Effector memory CD4-positive, alpha-beta T cell (primary cell): ENCODE measurements at places on chromosomes 4 and X.

- no peak for DNase-seq
Observed at GRCh38 chr4:74189331-74190043, 31.6 kb downstream of the MTHFD2L start.

DNA sequence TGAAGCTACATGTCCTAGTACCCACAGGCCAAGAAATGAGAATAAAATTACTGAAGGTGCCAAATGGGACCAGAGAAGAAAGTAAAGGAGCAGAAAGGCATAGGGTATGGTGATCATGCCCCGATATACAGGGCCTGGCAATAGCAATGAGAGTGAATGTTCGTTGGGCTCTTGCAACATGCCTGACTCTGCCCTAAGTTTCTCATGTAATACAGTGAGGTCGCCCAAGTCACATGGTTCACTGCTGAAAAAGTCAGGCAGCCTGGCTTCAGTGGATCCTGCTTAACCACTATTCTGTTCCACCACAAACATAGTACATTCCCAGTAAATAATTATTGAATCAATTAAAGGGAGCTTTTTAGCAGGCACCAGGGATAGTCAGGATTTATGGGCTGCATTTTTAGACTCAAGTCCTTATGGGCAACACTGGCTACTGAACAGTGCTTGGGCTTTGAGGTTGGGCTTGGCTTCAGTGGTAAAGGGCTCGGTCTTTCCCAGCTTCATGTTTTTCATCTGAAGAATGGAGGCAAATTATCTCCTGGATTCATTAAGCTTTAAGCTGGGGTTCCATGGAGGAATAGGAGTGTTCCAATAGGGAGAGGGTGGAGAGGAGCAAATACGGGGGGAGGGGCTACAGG, 67.1 kb upstream of the ZNF518B start:
- DNase-seq, result no peak

DNA sequence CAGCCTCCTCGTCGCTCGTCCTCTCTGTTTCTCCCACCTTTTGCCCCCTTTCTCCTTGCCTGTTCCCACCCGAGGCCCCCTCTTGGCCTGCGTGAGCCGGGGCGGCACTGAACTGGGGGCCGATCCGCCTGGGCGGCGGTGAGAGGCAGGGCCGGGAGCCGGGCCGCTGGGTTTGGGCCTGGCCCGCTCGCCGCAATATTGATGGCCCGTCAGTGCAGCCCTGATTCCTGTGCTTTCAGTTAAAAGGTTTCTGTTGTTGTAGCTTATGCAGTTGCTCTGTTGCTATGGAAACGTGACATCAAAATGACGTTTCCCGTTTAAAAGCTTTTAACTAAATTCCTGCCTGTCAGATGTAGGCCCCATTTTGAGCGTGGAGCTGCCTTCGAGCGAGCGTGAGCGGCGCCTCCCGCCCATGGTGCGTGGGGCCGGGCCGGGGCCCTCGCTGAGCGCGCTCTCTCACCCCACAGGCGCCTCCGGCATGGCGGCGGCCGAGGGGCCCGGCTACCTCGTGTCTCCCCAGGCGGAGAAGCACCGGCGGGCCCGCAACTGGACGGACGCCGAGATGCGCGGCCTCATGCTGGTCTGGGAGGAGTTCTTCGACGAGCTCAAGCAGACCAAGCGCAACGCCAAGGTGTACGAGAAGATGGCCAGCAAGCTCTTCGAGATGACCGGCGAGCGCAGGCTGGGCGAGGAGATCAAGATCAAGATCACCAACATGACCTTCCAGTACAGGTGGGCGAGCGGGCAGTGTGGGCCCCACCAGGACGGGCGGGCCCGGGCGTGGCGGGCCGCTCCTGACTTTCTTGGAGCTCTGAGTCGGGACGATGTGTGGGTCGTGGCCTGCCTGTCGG, at the start of gene MSANTD1:
Gene MSANTD1, plus strand, starts transcription at position 349 of the 851 bp plus-strand sequence. Its CDS starts 64 bp downstream, at position 413.
- no peak for DNase-seq

- DNase-seq, result peak; percentile 32
Observed at GRCh38 chr4:186190581-186191199, 677 bp upstream of the CYP4V2 start.

GRCh38 chrX:22247169-22247568, 25.5 kb upstream of the CBLL2 start:
- DNase-seq, result no peak

GRCh38 chrX:124506066-124506465, 159.7 kb downstream of the SH2D1A start:
- DNase-seq, result no peak

- no peak for DNase-seq
Observed at GRCh38 chrX:13511241-13511943, 58.0 kb upstream of the EGFL6 start.

GRCh38 chr4:121397941-121398601, 17.3 kb upstream of the QRFPR start:
- DNase-seq, result no peak

DNA sequence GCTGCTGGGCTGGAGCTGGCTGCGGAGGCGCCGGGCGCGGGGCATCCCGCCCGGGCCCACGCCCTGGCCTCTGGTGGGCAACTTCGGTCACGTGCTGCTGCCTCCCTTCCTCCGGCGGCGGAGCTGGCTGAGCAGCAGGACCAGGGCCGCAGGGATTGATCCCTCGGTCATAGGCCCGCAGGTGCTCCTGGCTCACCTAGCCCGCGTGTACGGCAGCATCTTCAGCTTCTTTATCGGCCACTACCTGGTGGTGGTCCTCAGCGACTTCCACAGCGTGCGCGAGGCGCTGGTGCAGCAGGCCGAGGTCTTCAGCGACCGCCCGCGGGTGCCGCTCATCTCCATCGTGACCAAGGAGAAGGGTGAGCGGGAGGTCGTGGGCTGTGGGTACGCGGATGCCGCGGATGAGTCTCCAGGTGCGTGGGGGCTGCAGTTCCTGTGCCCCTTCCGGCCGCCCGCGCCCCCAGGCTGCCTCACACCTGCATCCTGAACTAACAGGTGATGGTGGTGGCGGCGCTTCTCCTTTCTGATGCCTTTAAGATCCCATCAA, 499 bp downstream of the CYP2U1 start:
- no peak for DNase-seq

GRCh38 chr4:87865288-87865687, 32.5 kb downstream of the MEPE start:
- no peak for DNase-seq

- no peak for DNase-seq
Observed at GRCh38 chrX:106039920-106040319, 1.4 kb upstream of the SERPINA7 start.

- no peak for DNase-seq
Observed at GRCh38 chrX:131305926-131306325, 16.8 kb upstream of the IGSF1 start.

- DNase-seq, result no peak
Observed at GRCh38 chr4:121692261-121692660, 4.5 kb downstream of the ANXA5 start.

DNA sequence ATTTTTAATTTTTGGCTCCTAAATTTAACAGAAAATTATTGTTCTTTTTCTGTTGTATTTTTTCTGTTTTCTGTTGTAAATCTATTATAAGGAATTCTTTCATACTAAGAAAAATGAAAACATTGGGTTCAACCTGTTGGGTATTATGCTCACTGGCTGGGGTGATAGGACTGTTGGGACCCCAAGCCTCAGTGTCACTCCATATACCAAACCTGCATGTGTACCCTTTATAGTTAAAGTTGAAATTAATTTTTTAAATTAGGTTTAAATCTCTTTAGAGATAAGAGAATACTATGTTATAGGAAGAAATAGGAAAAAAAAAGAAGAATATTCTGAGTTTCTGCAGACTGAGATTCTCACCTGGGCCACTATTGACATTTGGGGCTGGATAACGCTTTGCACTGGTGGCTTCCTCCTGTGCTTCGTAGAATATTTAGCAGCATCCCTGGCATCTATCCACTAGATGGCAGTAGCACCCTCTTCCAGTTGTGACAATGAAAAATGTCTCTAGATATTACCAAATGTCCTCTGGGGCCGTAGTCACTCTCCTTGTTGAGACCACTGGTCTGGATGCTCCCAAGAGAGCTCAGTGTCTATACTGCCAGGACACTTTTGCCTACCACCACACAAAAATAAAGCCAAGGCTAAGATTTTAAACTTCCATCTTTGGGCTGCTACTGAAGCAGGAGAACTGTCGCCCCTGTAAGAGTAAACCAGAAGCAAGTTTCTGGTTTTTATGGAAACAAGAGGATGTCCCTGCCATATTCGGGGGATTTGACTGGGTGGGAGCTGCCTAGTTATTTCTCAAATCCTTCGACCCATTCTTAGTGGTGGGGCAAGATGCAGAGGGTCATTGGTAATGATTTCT, 22.4 kb upstream of the CLTRN start:
- DNase-seq, result peak; percentile 23

DNA sequence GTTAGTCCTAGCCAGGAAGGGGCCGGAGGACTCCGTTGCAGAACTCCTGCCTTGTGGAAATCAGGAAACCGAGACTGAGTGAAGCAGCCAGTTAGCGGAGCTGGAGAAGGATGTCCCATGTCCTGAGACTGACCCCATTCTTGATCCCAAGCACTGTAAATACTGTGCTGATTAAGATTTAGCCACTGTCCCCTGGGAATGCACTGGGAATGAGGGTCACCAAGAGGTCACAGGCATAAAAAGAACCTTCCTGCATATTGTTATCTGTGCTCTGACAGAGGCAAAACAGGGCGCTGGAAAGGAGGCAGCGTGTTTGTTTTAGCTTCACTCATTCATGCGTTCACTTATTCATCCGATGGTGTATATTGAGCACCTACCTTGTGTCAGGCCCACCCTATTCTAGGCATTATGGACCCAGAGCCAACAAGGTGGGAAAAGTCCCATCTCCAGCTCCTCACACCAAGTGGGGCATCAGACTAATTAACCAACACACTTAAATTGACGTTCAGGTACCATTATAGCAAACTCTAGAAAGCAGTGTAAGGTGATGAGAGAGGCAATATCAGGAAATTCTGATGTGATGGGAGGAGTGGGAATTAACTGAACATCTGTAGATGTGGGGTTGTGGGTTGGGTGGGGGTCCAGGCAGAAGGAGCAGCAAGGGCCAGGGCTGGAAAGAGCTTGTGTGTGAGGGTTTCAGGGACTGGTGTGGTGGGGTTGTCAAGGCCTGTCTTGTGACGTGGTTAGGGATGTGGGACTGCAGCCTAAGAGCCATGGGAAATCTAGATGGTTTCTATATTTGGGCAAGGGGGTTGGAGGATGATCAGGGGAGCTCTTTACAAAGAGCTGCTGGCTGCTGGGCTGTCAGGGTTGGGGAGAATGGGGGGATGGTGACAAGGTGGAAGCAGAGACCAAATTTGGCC, 10.6 kb upstream of the SLC2A9 start:
- no peak for DNase-seq

- no peak for DNase-seq
Observed at GRCh38 chr4:1991087-1991486, 17.7 kb downstream of the NELFA start.
